Activated CD4-positive, alpha-beta T cell treated with anti-CD3 and anti-CD28 coated beads for 36 hours (primary cell): ENCODE measurements at places on chromosomes 11 and 22. TPM values are rescaled to one million over a fixed set of nuclear protein-coding genes. Genes with fewer than 3 reads are reported as not detected.
A peak's percentile ranks its signal among the peaks of the same experiment; 100 is the strongest.

WNT7B gene
- not detected for total RNA-seq

SCGB1A1 gene
- not detected for total RNA-seq

- no peaks in the 10 kb centered on the region for H3K27me3 ChIP-seq
- H3K4me3 ChIP-seq: no peak overlapping the region
- no peak for DNase-seq
- H3K27ac ChIP-seq: peak overlapping the region; percentile 52
- H3K36me3 ChIP-seq: peaks cover 9% of the 10 kb centered on the region
These were observed 25.3 kb downstream of the PRCP start for GRCh38 chr11:82874646-82875523.

DNA sequence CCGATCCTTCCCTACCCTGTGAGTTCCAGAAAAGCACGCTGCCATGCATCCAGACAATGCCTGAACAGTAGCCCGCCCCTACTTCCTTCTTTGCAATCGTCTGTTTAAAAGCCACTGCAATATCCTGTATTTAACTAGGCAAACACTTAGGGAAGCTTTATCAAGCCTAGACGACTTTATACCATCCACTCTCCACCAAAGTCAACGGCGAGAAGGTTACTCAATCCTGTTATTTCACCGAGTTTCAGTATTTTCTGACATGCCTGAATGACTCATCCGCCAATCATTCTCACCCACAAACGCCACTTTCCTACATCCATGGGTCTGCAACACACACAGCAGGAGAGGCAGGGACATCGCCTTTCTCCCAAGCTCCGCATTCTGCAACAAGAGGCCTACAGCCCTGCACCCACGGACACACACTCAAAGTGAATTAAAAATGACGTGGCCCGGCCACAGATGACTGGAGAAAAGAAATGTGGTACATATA is 9.3 kb downstream of the CELSR1 start:
- DNase-seq: peak; percentile 30
- no peak overlapping the region for H3K27ac ChIP-seq
- peaks cover 10% of the 10 kb centered on the region for H3K27me3 ChIP-seq

DNA sequence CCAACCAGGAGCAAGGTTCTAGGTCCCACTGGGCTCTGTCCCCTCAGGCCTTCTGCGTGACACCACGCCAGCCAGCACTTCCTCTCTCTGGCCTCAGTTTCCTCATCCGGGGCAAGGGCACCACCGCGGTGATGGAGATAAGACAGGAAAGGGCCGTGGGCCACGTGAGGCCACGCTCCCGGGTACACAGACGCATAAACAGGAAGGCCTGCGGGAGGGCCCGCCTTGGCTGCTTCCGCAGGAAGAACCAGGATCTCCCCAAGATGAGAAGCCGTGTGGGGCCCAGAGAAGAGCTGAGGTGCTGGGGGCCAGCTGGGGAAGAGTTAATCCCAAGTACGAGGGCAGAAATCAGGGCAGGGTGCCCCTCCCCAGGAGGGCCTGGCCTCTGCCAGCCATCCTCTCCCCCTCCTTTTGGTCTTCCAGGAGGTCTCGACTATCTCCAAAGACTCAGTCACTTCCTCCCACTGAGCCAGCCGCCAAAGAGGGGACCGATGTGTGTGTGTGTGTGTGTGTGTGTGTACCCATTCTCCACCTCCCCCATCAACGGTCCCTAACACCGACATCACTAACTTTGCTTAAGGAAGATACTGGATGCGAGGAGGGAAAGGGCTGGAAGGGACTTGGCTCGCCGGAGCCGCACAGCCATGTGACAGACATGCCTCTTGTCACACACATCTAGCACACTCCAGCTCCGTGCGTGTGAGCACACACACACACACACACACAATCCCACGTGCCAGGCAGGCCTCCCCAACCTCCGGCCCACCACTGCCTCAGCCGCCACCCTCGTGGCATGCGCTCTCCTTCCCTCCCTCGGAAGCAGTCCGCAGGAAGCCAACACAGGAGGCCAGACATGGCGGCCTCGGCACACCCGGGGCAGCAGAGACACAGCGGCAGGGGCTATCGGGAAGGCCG is 1.4 kb downstream of the MFNG start:
- H3K27me3 ChIP-seq: no peaks in the 10 kb centered on the region
- DNase-seq: peak; percentile 90
- H3K36me3 ChIP-seq: peaks cover 35% of the 10 kb centered on the region
- peak overlapping the region; percentile 92 for H3K4me3 ChIP-seq
- peaks cover 61% of the 10 kb centered on the region for H3K4me1 ChIP-seq
- peak overlapping the region; percentile 92 for H3K27ac ChIP-seq

DNA sequence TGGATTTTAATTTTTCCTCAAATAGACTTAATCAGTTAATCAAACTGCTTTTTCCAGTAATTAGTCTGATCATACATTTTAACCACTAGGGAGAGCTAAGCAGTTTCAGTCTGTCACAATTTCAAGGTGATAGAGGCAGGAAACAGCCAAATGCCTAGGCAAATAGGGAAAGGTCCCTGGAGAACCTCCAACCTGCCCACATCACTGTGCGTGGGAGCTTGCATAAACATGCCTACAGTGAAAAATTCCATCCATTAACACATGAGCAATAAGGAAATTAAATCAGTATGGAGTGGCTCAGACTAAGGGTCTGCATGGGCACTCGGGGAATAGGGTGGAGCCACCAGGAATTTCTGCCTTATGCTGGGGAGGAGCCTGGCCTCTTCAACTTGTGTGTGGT is 74.6 kb downstream of the AASDHPPT start:
- DNase-seq: no peak
- H3K27ac ChIP-seq: no peak overlapping the region
- no peaks in the 10 kb centered on the region for H3K4me1 ChIP-seq
- no peak overlapping the region for H3K4me3 ChIP-seq
- H3K36me3 ChIP-seq: no peaks in the 10 kb centered on the region
- peaks cover 7% of the 10 kb centered on the region for H3K27me3 ChIP-seq

GRCh38 chr11:133164986-133165385 is 367.3 kb downstream of the OPCML start:
- no peaks in the 10 kb centered on the region for H3K36me3 ChIP-seq
- H3K27ac ChIP-seq: no peak overlapping the region
- H3K4me3 ChIP-seq: no peak overlapping the region

GRCh38 chr11:19742588-19743292 is 30.1 kb downstream of the NAV2 start:
- H3K36me3 ChIP-seq: no peaks in the 10 kb centered on the region
- H3K27me3 ChIP-seq: peaks cover 2% of the 10 kb centered on the region
- no peak overlapping the region for H3K4me3 ChIP-seq
- H3K4me1 ChIP-seq: no peaks in the 10 kb centered on the region
- no peak overlapping the region for H3K27ac ChIP-seq
- DNase-seq: peak; percentile 82

DNA sequence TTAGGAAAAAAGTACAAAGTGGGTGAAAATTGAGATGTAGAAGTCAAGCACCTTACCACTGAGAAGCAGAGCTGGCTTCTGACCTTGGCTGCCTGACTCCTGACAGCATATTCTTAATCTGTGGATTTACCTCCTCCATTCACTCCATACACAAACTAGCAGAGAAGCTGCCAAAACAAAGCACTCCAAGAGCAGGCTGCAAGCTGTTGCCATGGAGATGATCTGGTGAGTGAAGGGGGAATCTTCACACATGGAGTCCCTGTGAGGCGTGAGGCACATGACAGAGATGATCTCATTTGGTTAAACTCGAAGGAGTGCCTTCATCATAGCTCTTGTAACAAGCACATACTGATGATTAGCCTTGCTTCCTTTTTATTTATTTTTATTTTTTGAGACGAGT is 16.1 kb downstream of the COMMD9 start:
- H3K4me3 ChIP-seq: no peak overlapping the region
- H3K4me1 ChIP-seq: no peaks in the 10 kb centered on the region
- DNase-seq: no peak
- H3K27me3 ChIP-seq: no peaks in the 10 kb centered on the region
- no peak overlapping the region for H3K27ac ChIP-seq
